ENCODE measurements at places on chromosomes 7 and 10.

GRCh38 chr7:25116621-25117020, 8.4 kb downstream of the CYCS start:
- DNase-seq: no peak

GRCh38 chr10:71561003-71561574, 158.5 kb downstream of the C10orf105 start:
- DNase-seq: no peak

- DNase-seq: no peak
Measured at GRCh38 chr10:129972966-129973673, 9.0 kb upstream of the EBF3 start.

DNA sequence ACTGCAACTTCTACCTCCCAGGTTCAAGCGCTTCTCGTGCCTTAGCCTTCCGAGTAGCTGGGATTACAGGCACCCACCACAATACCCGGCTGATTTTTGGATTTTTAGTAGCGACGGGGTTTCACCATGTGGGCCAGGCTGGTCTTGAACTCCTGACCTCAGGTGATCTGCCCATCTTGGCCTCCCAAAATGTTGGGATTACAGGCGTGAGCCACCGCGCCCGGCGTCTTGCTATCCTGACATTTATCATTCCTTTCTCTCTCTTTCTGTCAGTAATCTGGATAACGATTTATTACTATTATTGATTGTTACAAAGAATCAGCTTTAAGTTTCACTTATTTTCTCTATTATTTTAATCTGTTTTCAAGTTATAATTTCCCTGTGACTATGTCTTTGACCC, 548.4 kb downstream of the CNTNAP2 start:
- no peak for DNase-seq

DNA sequence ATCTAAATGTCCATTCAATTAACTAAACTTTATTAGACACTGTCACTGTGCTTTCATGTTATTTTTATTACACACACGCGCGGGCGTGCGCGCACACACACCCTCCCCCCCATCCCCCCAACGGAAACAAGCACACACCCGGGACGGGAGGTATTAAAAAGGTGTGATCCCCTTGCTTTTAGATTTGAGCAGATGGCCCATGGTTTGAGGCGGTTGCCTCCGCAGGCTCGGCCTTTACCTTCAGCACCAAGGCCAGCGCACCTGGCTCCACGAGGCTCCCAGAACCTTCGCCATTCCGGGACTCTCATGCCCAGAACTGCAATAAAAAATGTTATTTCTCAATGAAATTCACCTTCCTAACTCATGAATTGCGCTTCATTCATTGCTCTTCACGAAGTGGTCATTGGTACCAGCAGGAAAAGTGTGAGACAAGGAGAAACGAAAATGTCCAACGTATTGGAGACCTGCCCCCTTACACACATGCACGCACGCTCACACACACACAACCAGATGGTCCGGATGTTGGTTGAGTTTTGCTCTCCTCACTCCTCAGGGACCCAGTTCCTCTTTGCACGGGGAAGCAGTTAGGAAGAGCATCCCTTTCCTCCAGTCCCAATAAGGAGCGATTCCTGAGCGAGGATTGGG, 20.8 kb upstream of the PTF1A start:
- no peak for DNase-seq

- no peak for DNase-seq
Measured at GRCh38 chr10:78406648-78407008, 373.0 kb downstream of the RPS24 start.

- DNase-seq: no peak
Measured at GRCh38 chr10:96493871-96494525, 19.7 kb downstream of the TLL2 start.

- peak; percentile 61 for DNase-seq
Measured at GRCh38 chr10:46228563-46229071, 58.2 kb upstream of the ANTXRL start.

DNA sequence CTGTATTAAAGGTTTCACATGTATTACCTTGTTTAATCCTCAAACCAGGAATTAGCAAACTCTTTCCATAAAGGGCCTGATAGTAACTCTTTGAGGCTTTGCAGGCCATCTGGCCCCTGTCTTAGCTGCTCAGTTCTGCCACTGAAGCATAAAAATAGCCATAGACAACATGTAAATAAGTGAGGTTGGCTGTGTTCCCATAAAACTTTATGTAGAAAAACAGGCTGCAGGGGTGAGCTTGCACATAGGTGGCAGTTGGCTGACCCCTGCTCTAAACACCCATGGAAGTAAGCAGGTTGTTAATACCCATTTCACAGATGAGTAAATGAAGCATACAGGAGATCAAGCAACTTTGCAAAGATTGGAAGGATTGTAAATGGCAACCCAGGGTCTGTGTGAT, 1279.2 kb upstream of the AUTS2 start:
- no peak for DNase-seq

DNA sequence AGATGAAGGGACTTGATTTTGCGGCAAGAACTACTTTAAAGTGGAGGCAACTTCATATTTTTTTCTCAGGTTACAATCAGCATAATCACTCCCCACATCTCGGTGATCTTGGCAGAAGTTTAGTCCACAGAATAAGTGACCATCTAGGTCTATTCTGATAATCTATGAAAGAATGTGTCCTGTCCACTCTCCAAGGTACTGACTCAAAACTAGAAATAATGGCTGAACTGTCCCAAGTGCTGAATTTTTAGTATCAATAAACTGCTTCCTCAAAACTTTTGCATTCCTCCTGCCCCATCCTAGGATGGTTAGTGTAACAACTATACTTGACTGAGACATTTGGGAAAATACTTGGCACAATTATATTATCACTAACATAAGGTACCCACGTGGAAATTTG, 10.9 kb upstream of the CHRM2 start:
- DNase-seq: no peak

DNA sequence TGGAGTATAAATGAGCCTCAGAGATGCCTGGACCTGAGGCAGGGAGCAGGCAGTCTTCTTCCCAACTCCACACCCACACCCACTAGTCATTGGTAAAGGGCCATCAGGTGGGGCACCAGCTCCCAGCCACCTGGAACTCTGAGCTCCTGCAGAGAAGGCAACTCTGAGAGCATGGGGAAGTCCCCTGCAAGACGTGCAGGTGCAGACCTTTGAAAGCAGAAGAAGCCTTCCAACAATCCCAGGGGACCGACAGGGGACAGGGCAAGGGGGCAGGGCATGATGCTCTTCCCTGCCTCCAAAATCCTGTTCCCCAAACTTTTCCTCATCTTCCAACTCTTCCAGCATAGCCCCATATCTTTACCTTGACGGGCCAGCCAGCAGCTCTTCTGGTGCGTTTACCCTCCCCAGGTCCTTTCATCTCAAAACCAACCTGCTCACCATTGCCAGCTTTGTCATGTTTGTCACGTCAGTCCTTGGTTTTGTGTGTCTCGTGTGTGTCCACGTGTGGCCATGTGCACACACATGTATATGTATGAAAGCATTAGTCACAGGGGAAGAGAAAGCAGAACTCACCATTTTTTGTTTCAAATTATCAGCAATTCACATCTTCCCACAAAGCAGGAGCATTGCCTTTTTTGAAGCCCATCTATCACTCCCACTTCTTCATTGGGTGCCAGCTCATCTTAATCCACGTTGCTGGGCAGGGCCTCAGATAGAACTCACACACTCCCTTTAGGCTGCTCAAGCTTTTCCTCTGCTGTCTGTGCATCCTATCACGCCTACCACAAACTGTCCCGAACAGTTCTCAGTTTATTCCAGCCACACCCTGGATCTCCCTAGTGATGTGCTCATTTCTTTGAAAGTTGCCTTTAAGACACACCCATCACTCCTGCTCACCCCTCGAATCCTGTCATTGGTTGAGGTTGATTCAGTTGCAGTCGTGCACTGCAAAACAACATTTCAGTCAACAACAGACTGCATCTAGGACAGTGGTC, 41.0 kb upstream of the AMPH start:
- peak; percentile 11 for DNase-seq

GRCh38 chr7:39360038-39360437, 206.2 kb upstream of the YAE1 start:
- DNase-seq: no peak

DNA sequence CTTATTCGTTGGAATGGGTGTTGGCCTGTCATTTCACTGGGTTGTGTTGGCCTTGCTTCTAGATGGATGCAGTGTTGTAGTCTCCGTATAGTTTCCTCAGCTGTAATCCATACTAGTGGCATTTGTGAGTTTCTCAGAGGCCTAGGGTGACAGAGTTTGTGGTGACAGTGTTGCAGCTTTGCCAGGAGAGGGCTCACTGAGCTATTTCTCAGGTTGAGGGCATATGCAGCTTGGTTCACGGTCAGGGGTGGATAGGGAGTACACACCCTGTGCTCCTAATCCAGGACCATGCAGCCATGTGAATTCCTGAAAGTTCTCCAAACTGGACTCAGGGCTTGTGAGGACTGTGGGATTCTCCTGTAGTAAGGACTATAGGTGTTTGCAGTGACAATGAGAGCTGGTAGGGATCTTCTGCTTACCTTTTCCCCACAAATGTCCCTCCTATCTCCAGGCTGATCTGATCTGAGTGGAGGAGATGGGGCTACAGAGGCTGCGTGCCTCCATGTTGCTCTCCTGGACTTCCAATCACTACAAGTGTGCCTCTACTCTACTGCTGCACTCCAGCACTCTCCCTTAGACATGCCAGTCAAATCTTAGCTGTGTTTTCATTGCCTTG, 229.0 kb downstream of the STK31 start:
- DNase-seq: peak; percentile 12

- no peak for DNase-seq
Measured at GRCh38 chr10:30645340-30645827, 15.8 kb upstream of the LYZL2 start.

DNA sequence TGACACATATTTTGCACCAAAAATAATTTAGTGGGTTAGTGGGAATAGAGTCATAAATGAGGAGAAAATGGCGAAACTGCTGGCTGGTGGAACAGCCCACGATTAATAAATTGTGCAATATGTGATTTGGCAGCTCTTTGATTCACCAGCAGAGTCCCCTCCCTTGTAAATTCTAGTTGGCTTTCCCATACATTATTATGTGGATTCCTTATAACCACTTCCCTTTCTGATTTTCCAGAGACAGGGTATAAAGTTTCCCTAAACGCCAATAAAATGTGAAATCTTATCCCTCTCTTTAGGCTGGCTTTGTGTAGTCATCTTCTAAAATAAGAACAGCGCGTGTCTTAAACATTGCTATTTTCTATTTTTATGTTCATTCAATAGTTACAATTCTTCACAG, 149.4 kb upstream of the FERD3L start:
- no peak for DNase-seq

Measured in OCI-LY7 (cell line).